Stimulated activated CD4-positive, alpha-beta T cell treated with anti-CD3 and anti-CD28 coated beads, TNF-alpha, amount 100 ng/mL, for 4 hours (primary cell): ENCODE measurements at places on chromosomes 1 and 21.
A peak's percentile ranks its signal among the peaks of the same experiment; 100 is the strongest.

GRCh38 chr1:11707621-11708276 lies 16.2 kb downstream of the DRAXIN start:
- DNase-seq: no peak

- no peak for DNase-seq
These were observed 312 bp downstream of the ARNT start for GRCh38 chr1:150876119-150876454.

DNA sequence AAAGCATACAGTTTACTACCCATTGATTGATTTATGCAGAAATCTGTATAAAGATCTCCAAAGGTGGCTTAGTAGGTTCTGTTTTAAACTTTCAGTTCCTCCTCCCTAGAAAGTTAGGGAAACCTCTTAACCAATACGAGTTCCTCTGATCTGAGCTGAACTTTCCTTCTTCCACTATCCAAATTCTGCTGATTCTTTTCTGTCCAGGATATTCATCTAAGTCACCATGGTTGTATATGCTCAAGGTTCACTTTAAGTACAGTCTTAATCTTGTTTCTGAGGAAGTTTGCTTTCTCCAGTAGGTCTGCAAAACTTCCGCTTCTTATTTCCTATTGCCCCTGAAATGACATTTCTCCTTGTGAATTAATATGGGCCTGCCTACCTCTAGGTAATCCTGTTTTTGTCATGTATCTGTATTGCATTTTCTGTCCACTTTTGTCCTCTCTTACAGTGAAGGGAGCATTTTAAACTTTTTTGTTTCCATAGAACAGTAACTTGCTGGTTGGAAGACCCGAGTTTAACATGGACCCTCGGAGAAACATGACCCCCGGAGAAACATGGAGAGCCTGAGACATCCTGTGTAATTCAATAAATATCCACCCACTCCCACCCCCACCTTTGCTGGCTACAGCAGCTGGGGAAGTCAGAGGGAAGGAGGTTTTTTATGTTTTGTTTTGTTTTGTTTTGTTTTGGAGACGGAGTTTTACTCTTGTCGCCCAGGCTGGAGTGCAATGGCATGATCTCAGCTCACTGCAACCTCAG lies 16.7 kb upstream of the TUT4 start:
- no peak for DNase-seq

- DNase-seq: no peak
These were observed 539.5 kb downstream of the MATN1 start for GRCh38 chr1:30183895-30184294.

GRCh38 chr1:59384443-59384842 lies 87.5 kb downstream of the FGGY start:
- DNase-seq: no peak

GRCh38 chr1:196558411-196558810 lies 49.8 kb downstream of the KCNT2 start:
- no peak for DNase-seq

GRCh38 chr1:62601457-62601856 lies 4.1 kb downstream of the ANGPTL3 start:
- no peak for DNase-seq

- peak; percentile 47 for DNase-seq
These were observed 12.1 kb downstream of the IRF2BP2 start for GRCh38 chr1:234597894-234598293.

DNA sequence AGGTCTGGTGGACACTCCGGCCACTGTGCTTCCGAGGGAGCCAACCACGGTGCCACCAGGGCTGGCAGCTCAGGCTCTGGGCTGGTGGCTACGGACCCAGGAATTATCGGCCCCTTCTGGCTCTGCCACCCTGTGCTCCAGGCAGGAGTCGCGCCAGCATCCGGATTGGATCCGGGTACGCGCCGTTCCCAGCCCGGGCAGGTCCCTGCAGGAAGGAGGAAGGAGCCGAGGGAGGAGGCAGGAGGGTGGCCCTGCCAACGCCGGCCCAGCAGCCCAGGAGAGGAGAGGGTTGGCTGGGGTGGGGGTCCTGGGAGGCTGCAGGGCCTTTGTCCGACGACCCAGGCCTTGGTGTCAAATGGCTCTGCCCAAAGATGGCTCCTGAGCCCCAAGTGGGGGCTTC lies 160.5 kb downstream of the CASZ1 start:
- no peak for DNase-seq

DNA sequence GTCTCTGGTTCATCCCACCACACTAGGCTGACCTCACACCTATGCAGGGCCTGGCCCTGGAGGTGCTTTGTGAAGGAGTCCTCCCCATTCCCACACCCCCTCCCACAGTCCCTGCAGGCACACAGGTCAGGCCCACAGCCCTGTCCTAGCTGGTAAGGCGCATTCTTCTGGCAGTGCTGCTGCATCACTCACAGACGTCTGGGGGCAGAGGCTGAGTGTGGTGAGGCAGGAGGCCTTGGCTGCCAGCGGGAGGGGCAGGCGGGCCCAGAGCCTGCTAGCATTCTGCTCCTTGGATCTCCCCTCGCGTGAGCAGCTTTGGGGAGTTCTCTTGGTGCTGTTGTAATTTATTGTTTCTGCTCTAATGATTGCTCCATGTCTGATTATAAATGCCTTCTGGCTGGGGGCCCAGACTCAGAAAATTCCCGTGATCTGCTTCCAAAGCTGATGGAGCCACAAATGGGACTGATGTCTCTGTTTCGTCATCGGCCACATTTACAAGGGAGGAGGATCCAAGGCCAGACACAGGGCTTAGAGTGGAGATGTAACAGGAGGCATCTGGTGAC lies 62.9 kb downstream of the TRABD2B start:
- DNase-seq: no peak

- no peak for DNase-seq
These were observed 641.0 kb downstream of the PLPP3 start for GRCh38 chr1:55938376-55938850.

DNA sequence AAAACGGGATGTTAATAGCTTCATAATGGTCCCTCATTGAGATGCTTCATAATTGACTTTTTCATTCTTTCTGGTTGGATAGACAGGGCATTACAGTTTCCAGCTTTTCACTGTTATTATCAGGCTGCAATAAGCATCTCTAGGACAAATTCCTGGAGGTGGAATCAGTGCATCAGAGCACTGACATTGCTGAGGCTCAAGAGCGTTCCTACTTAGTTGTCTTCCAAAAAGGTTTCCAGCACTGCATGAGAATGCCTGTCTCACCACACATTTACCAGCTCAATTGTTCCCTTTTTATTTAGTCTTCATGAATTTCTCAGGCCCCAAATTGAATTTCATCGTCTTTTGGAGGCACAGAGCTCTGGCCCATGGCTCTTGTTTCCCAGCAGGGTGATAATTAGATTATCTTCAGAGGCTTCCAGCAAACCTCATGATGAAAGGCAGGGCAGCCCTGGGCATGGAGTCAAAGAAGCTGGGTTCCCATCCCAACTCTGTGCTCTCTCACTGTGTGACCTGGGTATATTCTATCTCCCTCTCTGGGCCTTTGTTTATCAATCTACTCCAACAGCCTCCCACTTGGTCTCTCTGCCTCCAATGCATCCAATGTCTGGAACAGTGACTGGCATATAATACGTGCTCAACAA lies 451.4 kb downstream of the PTPRU start:
- DNase-seq: no peak
